ENCODE measurements at places on chromosomes 4 and X.

GRCh38 chr4:79695848-79696247 is 287.8 kb upstream of the GK2 start:
- DNase-seq, result no peak

DNA sequence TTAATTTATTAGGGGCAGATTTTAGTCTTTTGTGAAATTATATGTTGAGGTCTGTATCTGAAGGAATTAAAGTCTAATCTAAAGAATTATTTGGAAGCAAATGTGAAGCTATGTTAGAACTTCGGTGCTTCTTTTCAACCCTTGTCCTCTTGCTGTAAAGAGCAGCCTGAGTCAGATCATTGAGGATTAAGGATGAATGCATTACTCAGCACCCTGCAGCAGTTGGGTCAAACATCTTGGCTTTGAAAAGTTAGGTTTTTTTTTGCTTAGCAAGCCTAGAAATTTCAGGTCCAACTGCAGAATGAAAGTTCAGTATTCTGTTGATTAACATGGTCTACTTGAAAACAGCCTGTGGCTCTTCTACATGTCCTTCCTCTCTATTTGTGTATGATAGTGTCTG is 57.6 kb downstream of the SLC4A4 start:
- DNase-seq, result no peak

DNA sequence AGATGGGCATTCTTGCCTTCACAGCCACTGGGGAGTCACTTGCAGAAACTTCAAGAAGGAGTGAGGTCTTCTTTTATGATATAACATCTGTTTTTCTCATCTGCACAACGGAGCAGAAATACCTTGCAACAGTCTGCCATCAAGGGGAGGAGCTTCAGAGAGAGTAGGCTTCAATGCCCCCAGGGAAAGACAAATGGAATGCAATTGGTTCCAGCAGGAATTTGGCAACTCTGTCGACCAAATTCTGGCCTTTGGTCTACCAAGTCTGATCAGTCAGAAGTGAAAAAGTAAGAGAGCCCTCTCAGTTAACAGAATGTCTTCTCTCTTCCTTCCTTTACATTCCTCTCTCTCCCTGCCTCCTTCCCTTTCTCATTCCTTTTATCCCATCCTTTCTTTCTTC is 229.3 kb downstream of the IDS start:
- no peak for DNase-seq

GRCh38 chrX:55142919-55143310 is 54.1 kb downstream of the PAGE2 start:
- DNase-seq, result no peak

DNA sequence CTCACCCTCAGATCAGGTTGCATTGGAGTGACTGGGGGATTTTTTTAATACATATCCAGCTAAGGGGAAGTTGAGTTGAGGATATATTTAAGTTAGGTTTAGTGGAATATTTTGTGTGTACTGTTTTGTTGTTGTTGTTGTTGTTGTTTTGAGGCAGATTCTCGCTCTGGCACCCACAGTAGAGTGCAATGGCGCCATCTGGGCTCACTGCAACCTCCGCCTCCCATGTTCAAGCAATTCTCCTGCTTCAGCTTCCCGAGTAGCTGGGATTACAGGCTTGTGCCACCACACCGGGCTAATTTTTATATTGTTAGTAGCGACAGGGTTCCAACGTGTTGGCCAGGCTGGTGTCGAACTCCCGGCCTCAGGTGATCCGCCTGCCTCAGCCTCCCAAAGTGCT is 38.6 kb upstream of the ATP6AP2 start:
- DNase-seq, result no peak

GRCh38 chr4:94598758-94599157 is 147.0 kb downstream of the PDLIM5 start:
- no peak for DNase-seq

- no peak for DNase-seq
Measured at GRCh38 chr4:28073860-28074555, 1213.4 kb downstream of the STIM2 start.

DNA sequence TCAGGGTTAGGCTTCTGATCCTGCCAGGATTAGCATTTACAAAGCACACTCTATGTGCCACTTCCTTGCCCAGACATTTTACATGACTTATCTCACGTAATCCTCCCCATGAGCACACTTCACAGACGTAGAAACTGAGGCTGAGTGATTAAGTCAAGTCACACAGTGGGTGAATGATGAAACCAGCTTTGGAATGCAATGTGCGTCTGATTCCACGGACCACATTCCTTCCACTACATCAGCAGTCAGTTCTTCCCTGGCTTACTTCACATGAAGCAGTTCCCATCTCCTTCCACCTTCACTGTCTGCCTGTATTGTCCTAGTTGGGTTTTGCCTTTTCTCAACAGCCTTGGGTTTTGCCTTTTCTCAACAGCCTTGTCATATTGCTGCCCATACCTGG is 134.3 kb upstream of the PPARGC1A start:
- no peak for DNase-seq

DNA sequence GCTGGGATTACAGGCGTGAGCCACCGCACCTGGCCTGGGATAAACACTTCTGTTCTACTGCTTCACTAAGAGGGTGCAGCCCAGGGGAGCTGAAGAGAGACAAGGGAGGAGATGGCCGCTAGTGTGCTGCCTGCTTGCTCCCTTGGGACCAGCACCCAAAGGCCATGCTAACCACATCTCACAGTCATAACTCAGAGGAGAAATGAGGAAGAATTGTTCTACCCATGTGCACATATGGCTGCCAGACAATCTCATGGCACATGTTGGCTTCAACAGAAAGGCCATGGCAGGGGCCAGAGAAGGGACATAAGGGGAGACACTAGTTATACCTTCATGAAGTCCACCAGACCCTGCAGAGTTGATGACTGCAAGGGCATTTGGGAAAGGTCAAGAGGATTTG is 22.4 kb downstream of the CLDN22 start:
- no peak for DNase-seq

Measured in stimulated activated CD8-positive, alpha-beta memory T cell treated with anti-CD3 and anti-CD28 coated beads, Interleukin-15, amount 100 ng/mL, for 4 hours (primary cell).